Endothelial cell of umbilical vein (primary cell): ENCODE measurements at places on chromosomes 3 and 15. TPM values are rescaled to one million over a fixed set of nuclear protein-coding genes. Genes with fewer than 3 reads are reported as not detected.

Gene OR5K4
- not detected in 2 replicates for polyA plus RNA-seq

- DNase-seq = no peak
Observed at GRCh38 chr3:193148688-193149473, 92.1 kb upstream of the PLAAT1 start.

GRCh38 chr3:126959136-126959920, 23.6 kb upstream of the PLXNA1 start:
- DNase-seq = no peak

DNA sequence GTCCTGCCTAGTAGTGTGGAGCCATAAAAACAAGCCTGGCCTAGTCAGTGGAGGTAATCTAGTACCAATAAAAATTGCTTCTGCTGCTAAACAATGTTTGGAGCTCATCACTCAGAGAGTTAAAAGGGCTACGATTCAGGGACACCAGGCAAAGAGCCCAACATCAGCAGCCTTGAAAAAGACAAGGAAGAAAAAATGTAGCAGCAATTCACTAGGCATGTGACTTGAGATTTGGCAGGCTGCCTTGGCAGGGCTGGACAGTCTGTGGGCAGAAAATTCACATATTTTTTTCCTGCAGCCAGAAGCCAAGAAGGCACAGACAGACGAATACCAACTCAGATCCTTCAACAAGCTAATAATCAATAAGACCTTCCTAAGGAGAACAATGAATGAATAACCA, 47.2 kb downstream of the IGSF11 start:
- no peak for DNase-seq

DNA sequence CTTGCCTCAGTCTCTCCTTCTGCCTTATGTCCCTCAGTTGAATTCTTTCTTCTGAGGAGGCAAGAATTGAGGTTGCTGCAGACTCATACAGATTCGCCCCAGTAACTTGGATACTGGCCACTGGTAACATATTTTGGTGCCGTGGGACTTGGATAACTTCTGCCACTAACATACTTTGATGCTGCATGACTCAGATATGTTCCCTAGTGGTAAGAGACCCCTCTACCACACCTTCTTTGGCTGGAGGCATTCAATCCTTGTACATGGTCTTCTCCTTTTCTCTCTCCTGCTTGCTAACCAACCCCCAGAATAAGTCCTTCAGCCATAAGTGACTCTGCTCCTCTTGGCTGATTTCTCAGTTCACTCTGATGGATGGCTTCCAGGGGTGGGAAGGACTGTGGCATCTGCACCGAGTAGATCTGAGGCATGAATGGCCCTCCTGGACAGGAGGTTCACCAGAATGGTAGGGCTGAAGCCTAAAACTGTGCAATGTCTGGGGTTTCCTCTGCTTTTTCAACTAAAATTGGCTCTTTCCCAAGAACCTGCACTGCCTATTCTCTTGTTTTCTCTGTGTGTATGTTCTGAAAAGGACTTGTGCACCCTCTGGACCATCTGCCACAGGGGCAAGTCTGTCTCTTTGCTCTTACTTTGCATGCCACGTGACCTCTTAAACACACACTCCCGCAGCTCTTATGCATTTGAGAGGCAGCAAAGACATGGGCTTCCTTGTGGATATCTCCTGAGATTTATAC, 55.5 kb upstream of the FSTL1 start:
- DNase-seq = peak; percentile 23

Gene GPR87
- not detected in 2 replicates for polyA plus RNA-seq

- DNase-seq = no peak
Observed at GRCh38 chr3:116444115-116444747, 1.1 kb downstream of the LSAMP start.

Gene ISLR
- polyA plus RNA-seq = not detected in 2 replicates

DNA sequence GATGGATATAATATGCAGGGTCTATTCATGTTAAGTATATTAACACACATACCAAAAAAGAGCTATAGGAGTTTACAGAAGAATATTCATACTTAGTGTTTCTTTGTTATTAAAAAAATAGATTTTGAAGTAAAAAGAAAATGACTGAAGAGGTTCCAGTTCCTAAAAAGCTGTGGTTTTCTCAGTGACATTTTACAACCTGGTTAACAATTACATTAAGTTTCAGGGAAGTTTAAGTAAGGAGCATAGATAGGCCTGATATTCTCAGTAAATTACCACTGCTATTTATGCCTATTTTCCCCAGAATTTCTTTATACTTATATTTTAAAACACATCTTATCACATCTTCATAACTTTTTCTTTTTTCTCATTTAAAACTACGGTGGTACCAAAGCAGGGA, 43.6 kb upstream of the SPTSSB start:
- no peak for DNase-seq

- no peak for DNase-seq
Observed at GRCh38 chr3:52443268-52443610, 1.7 kb downstream of the SEMA3G start.

Gene ACVR2B
- 1.6 and 2.0 TPM in 2 replicates for polyA plus RNA-seq

- no peak for DNase-seq
Observed at GRCh38 chr3:116254541-116254940, 190.7 kb downstream of the LSAMP start.

DNA sequence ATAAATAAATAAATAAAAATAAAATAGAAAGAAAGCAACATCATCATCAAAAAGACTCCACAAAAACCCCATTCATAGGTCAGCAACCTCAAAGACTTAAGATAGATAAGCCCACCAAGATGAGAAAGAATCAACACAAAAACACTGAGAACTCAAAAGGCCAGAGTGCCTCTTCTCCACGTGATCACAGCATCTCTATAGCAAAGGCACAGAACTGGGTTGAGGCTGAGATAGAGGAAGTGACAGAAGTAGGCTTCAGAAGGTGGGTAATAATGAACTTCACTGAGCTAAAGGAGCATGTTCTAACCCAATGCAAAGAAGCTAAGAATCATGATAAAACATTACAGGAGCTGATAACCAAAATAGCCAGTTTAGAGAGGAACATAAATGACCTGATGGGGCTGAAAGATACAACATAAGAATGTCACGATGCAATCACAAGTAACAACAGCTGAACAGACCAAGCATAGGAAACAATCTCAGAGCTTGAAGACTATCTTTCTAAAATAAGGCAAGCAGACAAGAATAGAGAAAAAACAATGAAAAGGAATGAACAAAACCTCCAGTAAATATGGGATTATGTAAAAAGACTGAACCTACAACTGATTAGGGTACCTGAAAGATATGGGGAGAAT, 26.4 kb downstream of the GNB5 start:
- DNase-seq = no peak
